Activated T-cell treated with anti-CD3 and anti-CD28 coated beads, Interleukin-2, amount 50 U/mL, for 24 hours (primary cell): ENCODE measurements at places on chromosomes 1 and 21.
A peak's percentile ranks its signal among the peaks of the same experiment; 100 is the strongest.

- DNase-seq, result no peak
Measured at GRCh38 chr1:186930238-186930637, 101.5 kb downstream of the PLA2G4A start.

- no peak for DNase-seq
Measured at GRCh38 chr1:67552336-67552759, 122.1 kb upstream of the SERBP1 start.

DNA sequence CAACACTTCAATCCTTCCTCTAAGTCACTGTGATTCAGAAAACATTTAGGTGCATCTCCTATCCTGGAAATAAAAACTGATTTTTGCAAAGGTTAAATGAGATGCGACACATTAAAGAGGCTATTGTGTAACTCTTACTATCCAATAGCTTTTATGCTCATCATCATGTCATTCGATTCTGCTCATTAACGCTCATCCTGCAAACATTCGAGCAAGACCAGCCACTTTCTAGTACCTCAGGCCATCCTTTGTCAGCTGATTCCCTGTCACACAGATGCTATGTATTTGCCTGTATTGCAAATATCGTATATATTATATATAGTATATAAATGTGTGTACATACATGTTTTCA, 131.6 kb downstream of the TLR5 start:
- DNase-seq, result no peak

DNA sequence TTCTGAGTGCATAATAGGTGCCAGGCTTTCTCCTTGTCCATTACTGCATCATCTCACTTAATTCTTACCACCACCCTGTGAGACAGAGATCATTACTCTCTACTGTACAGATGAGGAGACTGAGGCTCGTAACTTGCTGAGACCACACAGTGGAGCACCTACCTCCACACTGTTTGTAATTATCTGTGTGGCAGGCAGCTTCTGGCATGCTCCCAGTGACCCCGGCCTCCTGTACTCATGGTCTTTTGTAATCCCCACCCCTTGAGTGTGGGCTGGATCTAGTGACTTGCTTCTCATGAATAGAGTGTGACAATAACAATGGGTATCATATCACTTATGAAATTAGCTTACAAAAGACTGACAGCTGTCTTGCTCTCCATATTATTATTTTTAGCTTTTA, 407.3 kb downstream of the MATN1 start:
- no peak for DNase-seq

GRCh38 chr1:2439369-2439768, 27.0 kb upstream of the PEX10 start:
- DNase-seq, result no peak

DNA sequence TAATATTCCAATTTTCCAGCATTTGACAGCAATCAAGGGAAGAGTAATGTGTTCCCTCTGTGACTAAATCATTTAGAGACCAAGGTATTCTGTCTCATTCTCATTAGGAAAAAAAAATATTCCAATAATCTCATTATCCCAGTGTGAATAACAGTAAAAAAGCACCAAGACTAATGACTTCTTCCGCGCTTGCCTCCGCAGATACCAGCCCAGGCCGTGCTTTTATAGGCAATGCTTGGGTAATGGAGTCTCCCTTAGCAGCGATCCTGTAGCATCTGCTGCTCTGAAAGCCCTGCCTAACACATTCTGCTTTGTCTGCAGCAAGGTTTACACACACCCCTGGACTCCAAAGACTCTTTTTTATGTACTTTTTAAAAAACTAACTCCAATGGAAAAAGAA, 470.0 kb upstream of the CAMK1G start:
- DNase-seq, result no peak

DNA sequence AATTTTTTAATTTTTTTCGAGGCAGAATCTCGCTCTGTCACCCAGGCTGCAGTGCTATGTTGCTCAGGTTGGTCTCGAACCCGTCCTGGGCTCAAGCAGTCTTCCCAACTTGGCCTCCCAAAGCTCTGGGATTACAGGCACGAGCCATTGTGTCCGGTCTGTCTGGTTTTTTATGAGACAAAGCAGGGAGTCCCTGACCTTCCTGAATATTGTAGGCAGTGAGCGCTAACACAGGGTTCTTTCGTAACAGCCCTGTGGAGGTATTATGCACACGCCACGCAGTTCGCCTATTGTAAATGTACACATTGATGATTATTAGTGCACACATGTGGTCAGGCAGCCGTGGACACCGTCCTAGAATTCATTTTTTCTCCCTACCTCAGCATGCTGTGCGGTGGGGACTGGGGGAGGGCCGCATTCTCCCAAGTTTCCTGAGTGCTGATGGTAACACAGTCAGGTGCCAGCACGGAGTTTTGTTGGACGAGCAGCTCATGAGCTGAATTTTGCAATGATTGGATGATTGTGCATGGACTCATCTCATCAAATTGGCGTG, 19.6 kb downstream of the SPSB1 start:
- DNase-seq, result no peak

GRCh38 chr1:22621761-22622160, 14.7 kb upstream of the C1QA start:
- no peak for DNase-seq

DNA sequence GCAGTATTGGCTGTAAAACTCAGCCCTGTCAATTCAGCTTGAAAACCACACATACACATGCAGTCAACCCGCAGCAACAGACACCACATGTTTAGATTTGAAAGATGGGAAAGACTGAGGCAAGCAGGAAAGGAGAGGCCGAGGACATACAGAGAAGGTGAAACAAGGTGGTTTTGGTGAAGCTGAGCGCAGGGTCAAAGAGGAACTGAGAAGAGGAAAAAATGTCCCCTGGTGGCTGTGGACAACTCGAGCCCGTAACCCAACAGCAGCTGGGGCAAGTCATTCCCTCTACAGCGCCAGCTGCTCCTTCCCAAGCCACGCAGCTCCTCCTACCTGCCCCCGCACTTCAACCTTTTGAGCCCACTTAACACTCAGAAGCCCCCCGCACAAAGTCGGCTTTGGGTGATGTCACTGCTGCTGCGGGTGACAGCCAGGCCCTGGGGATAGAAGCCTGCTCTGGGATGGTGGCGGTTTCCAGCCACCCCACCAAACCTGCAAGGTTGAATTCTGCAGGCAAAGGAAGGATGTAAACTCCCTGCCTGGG, 63.0 kb downstream of the KCNN3 start:
- no peak for DNase-seq

DNA sequence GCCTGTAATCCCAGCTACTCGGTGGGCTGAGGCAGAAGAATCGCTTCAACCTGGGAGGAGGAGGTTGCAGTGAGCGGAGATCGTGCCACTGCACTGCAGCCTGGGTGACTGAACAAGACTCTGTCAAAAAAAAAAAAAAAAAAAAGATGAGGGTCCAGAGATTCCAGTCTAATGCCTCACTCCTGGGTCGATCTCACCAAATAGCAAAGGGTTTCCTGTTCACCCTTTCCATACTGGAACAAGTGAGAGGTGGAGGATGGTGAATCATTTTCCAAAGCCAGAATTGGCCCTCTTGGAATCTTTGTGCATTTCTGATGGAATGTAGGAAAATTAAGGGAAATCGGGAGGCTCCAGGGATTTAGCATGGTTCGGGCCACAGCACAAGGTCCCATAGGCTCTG, 58.1 kb upstream of the ZNF648 start:
- DNase-seq, result no peak

- DNase-seq, result no peak
Measured at GRCh38 chr1:168344517-168344916, 63.8 kb downstream of the TBX19 start.

- DNase-seq, result no peak
Measured at GRCh38 chr1:75124510-75124909, 9.7 kb upstream of the LHX8 start.

GRCh38 chr1:100455478-100456072, 82.4 kb upstream of the GPR88 start:
- no peak for DNase-seq

- DNase-seq, result no peak
Measured at GRCh38 chr1:205656236-205656635, 24.1 kb downstream of the SLC45A3 start.

DNA sequence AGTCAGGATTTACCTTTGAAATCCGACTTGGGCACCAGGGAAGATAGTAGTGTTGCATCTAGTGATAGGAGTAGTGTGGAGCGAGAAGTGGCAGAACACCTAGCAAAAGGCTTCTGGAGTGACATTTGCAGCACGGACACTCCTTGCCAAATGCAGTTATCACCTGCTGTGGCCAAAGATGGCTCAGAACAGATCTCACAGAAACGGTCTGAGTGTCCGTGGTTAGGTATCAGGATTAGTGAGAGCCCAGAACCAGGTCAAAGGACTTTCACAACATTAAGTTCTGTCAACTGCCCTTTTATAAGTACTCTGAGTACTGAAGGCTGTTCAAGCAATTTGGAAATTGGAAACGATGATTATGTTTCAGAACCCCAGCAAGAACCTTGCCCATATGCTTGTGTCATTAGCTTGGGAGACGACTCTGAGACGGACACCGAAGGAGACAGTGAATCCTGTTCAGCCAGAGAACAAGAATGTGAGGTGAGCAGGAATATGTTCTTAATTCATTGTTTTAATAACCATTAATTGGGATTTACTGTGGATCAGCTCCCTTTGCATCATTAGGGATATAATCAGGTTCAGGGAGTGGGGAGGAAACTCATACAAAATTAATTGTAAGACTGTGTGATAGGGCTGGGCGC, 28.3 kb downstream of the BACH1 start:
- DNase-seq, result no peak

- no peak for DNase-seq
Measured at GRCh38 chr21:17597680-17598079, 15.0 kb downstream of the BTG3 start.

DNA sequence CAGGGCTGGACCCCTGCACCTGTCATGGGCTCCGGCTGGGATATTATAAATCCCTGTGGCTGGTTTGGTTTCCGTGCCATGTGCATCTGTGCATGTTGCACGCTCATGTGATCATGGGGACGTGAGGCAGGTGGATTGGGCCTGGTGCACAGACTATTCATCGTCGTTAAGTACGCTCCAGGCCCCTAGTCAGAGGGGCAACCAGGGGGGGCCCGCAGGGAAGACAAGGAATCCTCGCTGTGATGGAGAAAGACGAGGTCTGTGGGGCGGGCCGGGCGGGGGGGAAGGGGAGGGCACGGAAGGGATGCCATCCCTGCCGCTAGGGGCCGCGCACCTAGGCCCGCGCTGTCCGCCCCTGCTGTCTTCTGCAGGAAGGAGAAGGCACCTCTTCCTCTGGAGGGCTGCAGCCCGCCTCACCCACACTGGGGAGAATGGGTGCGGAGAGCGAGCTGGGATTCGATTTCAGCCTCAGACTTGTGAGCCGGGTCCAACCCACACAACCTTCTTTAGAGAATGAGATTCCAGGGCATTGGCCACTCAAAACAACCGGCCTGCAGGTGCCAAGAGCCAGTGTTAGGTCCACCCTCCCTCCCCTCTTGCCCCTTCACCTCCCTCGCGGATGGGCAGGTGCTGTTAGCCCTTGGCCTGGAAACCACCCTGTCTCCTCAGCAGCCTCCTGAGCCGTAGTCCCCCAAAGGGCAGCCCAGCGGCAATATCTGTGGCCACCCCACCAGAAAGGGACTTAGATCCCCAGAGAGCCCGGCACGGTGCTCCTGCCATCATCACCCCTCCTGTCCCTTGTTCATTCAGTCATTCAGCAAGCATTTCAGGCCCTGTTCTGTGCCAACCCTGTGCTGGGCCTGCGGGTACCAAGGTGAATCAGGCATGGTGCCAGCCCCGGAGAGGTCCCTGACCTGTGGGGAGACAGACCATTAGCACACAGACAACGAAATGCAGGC, 950 bp upstream of the LRP8 start:
- DNase-seq, result peak; percentile 18

- DNase-seq, result no peak
Measured at GRCh38 chr1:216702170-216702569, 21.1 kb downstream of the ESRRG start.

GRCh38 chr1:86798608-86799291, 94.4 kb downstream of the SH3GLB1 start:
- no peak for DNase-seq

DNA sequence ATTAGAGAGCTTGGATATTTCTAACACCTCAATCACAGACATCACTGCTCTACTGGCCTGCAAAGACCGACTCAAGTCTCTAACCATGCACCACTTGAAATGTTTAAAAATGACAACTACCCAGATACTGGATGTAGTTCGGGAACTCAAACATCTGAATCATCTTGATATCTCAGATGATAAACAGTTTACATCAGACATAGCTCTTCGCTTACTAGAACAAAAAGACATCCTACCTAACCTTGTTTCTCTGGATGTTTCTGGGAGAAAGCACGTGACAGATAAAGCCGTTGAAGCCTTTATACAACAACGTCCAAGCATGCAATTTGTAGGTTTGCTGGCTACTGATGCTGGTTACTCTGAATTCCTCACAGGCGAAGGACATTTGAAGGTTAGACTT, 45.1 kb downstream of the ZYG11B start:
- DNase-seq, result no peak

DNA sequence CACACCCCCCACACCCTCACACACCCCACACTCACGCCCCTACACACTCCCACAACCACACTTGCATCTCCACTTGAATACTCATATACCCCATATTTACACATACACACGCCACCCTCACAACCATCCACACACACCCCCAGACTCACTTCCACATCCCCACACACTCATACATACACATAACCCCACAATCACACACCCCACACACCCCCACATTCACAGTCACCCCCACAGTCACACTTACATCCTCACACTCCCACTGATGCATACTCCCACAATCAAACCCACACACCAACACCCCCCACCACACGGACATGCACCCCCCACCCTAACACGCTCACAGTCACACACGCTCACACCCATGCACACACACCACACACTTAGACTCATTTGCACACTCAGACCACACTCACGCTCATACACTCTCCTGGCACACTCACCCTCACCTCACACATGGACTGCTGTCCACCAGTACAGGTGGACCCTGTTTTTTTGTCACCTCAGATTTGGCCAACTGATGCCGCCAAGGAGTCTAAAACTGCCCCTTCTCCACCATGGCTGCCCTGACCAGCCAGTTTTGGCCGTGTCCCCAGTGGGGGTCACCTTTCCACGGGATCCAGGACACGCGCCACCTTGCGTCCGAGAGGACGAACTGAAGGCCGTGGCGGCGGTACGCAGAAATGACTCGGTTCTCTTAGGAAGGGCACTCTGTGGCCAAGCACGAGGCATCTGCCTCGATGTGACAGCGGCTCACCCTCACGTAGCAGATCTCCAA, 45.3 kb upstream of the EDN2 start:
- DNase-seq, result no peak
